Kidney (tissue), 22 donors: ENCODE measurements at places on chromosomes 1 and 21. TPM values are rescaled to one million over a fixed set of nuclear protein-coding genes. Genes with fewer than 3 reads are reported as not detected.

- DNase-seq = peak; percentile 69
- H3K27ac ChIP-seq = no peak overlapping the region
- no peaks in the 10 kb centered on the region for H3K36me3 ChIP-seq
- no peaks in the 10 kb centered on the region for H3K4me1 ChIP-seq
These were observed 45.5 kb downstream of the LPAR3 start for GRCh38 chr1:84847253-84848250.

DNA sequence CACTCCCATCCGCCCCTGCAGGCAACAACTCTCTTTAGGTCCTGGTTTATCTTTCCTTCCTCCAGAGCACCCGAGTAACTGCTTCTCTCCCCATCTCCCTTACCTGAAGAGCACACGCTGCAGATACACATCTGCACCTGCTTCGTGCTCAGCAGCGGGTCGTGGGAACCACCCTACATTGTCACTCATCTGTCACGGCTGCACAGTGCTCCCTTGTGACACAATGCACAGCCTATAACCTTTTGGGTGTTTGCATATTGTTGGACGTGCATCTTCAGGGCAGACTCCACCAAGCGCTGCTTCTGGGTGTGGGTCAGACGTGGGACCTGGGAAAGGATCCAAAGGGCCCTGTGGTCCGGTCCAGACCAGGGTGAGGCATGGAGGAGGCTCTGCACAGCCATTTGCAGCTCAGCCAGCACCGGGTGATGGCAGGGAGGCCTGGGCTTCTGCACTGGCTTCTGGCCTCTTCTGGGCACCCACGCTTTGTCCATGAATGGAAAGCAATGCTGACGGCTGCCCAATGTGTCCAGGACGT, 42.5 kb downstream of the WDR4 start:
- H3K4me1 ChIP-seq = no peaks in the 10 kb centered on the region
- H3K36me3 ChIP-seq = peaks cover 12% of the 10 kb centered on the region
- DNase-seq = peak; percentile 26
- H3K4me3 ChIP-seq = no peak overlapping the region

The S100B gene
- 6.9 TPM for total RNA-seq

GRCh38 chr1:208593306-208594006, 349.3 kb upstream of the PLXNA2 start:
- H3K36me3 ChIP-seq = no peaks in the 10 kb centered on the region
- H3K27me3 ChIP-seq = no peaks in the 10 kb centered on the region
- no peak overlapping the region for H3K4me3 ChIP-seq
- no peak overlapping the region for H3K27ac ChIP-seq

DNA sequence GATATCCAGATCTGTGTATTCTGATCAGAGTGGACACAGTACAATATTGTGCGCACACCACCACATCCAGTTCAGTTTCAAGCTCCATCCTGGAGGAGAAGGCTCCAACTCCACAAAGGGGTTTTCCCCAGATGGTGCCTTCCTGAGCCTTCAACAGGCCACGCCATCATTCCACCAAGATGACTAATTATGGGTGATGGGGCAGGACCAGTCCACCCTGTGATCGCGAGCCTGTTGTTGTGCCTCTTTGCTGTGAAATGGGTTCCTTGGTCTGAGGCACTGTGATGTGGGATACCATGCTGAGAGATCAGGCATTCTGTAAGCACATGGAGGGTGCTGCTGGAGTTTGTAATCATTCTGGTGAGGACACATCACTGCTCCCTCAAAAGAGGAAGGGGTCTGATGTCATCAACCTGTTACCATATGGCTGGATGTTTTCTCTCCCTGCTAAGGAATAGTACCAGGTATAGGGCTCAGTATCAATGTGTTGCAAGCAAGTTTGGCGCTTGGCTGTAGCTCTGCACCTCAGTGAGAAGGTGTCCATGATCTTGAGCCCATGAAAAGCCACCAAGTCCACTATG, 6.7 kb upstream of the SH2D2A start:
- H3K4me3 ChIP-seq = no peak overlapping the region
- H3K4me1 ChIP-seq = no peaks in the 10 kb centered on the region
- H3K27me3 ChIP-seq = no peaks in the 10 kb centered on the region
- no peak overlapping the region for H3K27ac ChIP-seq

DNA sequence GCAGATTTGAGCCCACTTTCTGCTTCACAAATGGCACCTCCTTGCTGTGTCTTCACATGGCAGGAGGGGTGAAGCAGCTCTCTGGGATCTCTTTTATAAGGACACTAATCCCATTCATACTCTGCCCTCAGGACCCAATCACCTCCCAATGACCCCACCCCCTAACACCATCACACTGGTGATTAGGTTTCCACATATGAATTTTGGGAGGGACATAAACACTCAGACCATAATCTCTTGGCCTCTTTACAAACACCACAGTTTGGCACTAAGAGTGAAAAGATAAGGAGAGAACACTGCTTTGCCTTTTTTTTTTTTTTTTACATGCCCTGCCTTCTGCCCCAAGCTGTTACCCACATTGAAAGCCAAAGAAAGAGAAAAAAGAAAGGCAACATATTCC, 166.2 kb upstream of the NFIA start:
- H3K4me1 ChIP-seq = no peaks in the 10 kb centered on the region
- H3K4me3 ChIP-seq = no peak overlapping the region
- H3K27ac ChIP-seq = no peak overlapping the region
- H3K27me3 ChIP-seq = no peaks in the 10 kb centered on the region
- H3K36me3 ChIP-seq = no peaks in the 10 kb centered on the region

DNA sequence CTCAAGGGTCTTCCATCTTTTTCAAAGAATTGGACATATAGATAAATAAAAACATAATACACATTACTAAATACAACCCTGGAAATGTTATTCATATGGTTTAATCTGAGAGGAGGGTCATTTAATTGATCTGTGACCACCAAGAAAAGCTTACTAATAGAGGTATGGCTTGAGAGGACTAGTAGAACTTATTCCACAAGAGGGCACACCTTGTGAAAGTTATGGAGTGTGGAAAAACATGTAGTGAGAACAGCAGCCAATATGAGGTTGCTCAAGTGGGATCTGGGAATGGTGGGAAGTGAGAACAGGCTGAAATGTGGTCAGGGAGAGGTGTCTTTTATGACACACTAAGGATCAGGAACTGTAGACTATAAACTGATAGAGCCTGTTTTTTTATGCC, 973.5 kb upstream of the B3GALT2 start:
- DNase-seq = no peak
- no peak overlapping the region for H3K27ac ChIP-seq
- H3K27me3 ChIP-seq = no peaks in the 10 kb centered on the region
- H3K36me3 ChIP-seq = no peaks in the 10 kb centered on the region
- no peaks in the 10 kb centered on the region for H3K4me1 ChIP-seq

The PADI2 gene
- 6.0 TPM for total RNA-seq

GRCh38 chr1:243269461-243269801, 13.6 kb downstream of the SDCCAG8 start:
- H3K36me3 ChIP-seq = no peaks in the 10 kb centered on the region
- H3K27me3 ChIP-seq = no peaks in the 10 kb centered on the region
- H3K27ac ChIP-seq = no peak overlapping the region
- no peak for DNase-seq

DNA sequence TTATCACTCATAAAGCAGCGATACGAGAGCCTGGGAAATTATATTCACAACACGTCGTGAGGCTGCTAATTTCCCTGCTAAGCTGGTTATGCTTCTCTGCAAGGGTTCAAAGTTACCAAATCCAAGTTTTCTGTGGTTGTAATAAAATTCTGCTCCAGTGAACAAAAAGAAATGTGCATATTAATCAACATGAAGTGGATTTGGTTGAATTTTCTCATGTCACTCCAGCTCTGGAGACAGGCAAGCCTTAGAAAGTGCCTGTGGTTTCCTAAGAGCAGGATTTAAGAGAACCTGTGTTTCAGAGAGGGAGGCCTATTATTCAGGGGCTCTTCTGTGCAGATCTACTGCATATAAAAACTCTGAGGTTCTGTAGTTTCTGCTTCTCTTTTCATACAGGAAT, 87.5 kb downstream of the WLS start:
- H3K36me3 ChIP-seq = no peaks in the 10 kb centered on the region
- H3K4me1 ChIP-seq = peaks cover 19% of the 10 kb centered on the region
- no peak overlapping the region for H3K27ac ChIP-seq
- H3K4me3 ChIP-seq = no peak overlapping the region

GRCh38 chr1:3483801-3484444, 29.5 kb downstream of the ARHGEF16 start:
- H3K4me3 ChIP-seq = no peak overlapping the region
- no peaks in the 10 kb centered on the region for H3K36me3 ChIP-seq
- H3K4me1 ChIP-seq = peaks cover 3% of the 10 kb centered on the region
- H3K27me3 ChIP-seq = no peaks in the 10 kb centered on the region

GRCh38 chr1:212161231-212161781, 123.9 kb upstream of the PPP2R5A start:
- no peaks in the 10 kb centered on the region for H3K36me3 ChIP-seq
- H3K27ac ChIP-seq = no peak overlapping the region
- no peak overlapping the region for H3K4me3 ChIP-seq
- no peaks in the 10 kb centered on the region for H3K27me3 ChIP-seq

The C1orf174 gene
- 16.8 TPM for total RNA-seq

DNA sequence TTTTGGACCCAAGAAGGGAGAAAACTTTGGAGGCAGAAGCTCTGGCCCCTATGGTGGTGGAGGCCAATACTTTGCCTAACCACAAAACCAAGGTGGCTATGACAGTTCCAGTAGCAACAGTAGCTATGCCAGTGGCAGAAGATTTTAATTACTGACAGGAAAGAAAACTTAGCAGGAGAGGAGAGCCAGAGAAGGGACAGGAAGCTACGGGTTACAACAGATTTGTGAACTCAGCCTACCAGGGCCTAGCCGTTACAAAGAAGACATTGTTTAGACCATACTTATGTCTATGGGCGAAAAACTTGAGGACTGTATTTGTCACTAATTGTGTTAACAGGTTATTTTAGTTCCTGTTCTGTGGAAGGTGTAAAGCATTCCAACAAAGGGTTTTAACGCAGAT, 10.4 kb upstream of the ACOT11 start:
- H3K27ac ChIP-seq = no peak overlapping the region
- H3K36me3 ChIP-seq = no peaks in the 10 kb centered on the region
- no peaks in the 10 kb centered on the region for H3K4me1 ChIP-seq
- no peak for DNase-seq
